ENCODE measurements at places on chromosomes 16 and 17. TPM values are rescaled to one million over a fixed set of nuclear protein-coding genes. Genes with fewer than 3 reads are reported as not detected.

The CRISPLD2 gene
- total RNA-seq: 320 TPM

The KCNG4 gene
- not detected for total RNA-seq

The UNK gene
- 35.1 TPM for total RNA-seq

The GPR179 gene
- total RNA-seq: not detected

The TPSD1 gene
- 7.1 TPM for total RNA-seq

The TNP2 gene
- not detected for total RNA-seq

The KRTAP4-1 gene
- total RNA-seq: not detected

The ITGB4 gene
- total RNA-seq: 169 TPM

- no peak overlapping the region for H3K4me3 ChIP-seq
- H3K27me3 ChIP-seq: no peaks in the 10 kb centered on the region
- peaks cover 25% of the 10 kb centered on the region for H3K4me1 ChIP-seq
- peak overlapping the region; percentile 76 for H3K27ac ChIP-seq
- no peak for DNase-seq
- H3K36me3 ChIP-seq: no peaks in the 10 kb centered on the region
Observed at GRCh38 chr17:9256751-9257629, 235.7 kb downstream of the NTN1 start.

DNA sequence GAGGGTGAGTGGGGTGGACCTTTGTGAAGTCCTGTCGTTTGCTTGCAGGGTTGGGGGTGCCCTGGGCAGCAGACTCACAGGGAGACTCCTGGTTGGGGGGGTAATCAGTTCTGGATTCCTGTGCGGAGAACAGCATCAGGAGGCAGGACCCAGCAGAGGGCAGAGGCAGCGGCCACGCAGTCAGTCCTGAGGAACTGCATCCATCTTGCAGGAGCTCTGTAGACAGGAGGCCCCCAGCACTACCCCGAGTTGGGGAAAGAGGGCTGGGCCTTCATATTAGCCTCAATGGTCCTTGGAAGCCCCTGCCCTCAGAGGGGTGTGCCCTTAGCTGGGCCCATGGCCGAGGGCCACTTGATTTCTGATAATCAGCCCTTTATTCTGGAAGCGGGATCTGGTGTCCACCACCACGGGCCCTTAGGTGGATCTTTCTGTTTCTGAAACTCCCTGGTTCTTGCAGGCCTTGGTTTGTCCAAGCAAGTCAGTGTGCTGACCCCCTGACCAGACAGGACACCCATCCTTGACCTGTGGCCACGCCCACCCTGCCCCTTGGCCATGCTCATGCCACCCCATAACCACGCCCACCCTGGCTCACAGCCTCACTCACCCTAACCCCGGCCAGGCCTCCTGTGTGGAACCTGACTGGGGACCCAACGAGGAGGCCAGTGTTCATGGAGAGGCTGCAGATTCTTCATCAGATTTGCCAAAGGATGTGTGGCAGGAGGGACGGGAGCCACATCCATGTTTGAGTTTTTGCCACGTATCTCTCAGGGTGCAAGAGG lies 73.5 kb upstream of the CBX4 start:
- no peak overlapping the region for H3K4me3 ChIP-seq
- no peaks in the 10 kb centered on the region for H3K27me3 ChIP-seq
- H3K4me1 ChIP-seq: no peaks in the 10 kb centered on the region
- H3K27ac ChIP-seq: no peak overlapping the region
- no peaks in the 10 kb centered on the region for H3K36me3 ChIP-seq

DNA sequence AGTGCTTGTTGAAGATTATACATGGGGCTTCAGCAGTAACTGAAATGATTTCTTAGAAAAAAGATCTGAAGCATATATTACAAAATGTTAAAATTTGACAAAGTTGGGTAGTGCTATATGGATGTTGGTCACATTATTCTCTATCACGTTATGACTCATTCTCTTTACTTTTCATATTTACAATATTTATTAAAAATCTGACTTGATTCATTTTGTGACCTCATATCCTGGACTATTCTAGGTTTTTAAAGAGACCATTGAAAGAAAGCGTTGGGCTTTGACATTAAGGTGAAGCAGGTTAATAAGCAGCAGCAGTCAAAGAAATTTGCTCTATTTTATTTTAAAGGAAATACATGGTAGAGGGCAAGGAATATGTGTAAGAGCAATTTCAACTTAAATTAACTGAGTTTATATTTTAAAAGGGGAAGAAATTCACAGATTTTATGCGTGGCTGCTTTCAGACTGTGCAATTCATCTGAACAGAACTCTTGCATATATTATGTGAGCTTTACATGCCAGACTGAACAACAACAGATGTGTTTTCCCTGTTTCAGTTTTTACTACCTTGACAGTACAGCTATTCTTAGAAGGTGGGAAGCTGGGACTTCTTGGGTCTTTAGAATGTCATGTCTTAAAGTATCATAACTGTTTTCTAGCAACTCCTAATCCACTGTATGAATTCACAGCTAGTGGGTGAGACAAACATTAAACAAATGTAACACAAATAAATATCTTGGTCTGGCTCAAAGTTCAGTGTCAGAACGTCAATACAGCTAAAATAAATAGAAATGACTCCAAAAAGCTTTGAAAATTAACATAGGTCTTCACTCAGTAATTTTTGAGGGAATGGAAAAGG lies 10.4 kb upstream of the FAM20A start:
- H3K4me3 ChIP-seq: no peak overlapping the region
- DNase-seq: no peak
- H3K36me3 ChIP-seq: no peaks in the 10 kb centered on the region
- H3K4me1 ChIP-seq: no peaks in the 10 kb centered on the region
- no peaks in the 10 kb centered on the region for H3K27me3 ChIP-seq

DNA sequence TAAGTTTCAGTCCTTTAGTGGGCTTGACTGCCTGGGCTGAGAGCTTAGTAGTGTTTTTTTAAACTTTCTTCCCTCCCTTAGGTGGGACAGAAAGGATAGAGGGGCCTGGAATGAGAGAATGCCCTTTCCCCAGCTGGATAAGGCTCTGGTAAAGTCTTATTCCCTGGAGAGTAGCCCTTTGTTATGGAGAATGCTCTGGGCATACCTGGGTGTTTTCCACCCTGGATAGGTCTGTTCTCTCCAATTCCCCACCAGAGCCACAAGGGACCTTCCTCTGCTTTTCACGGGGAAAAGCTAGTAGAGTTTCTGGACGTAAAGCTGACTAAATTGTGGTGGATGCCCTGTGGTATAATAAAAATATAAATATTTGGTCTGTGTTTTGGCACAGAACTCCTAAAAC lies 164.1 kb downstream of the HS3ST4 start:
- no peaks in the 10 kb centered on the region for H3K4me1 ChIP-seq
- H3K36me3 ChIP-seq: no peaks in the 10 kb centered on the region
- H3K27ac ChIP-seq: no peak overlapping the region
- H3K4me3 ChIP-seq: no peak overlapping the region
- H3K27me3 ChIP-seq: no peaks in the 10 kb centered on the region
- no peak for DNase-seq

DNA sequence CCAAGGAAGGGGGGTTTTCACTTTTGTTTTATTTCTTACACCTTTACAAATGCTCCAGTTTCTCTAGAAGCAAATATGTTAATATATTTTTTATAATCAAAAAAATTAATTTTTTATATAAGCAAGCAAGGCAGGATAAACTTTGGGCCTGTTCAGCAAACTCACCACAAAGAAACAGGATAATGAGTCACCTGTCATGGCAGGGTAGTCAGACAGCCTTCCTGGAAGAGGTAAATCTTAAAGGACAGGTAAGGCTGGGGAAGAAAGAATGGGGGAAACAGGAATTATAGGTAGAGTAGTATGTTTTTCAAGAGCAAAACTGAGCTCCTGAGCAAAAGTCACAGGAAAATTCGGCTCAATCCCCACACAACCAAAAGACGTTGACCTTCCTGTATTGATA lies 186.3 kb upstream of the SOX9 start:
- no peak overlapping the region for H3K4me3 ChIP-seq
- H3K4me1 ChIP-seq: no peaks in the 10 kb centered on the region
- H3K27me3 ChIP-seq: no peaks in the 10 kb centered on the region

DNA sequence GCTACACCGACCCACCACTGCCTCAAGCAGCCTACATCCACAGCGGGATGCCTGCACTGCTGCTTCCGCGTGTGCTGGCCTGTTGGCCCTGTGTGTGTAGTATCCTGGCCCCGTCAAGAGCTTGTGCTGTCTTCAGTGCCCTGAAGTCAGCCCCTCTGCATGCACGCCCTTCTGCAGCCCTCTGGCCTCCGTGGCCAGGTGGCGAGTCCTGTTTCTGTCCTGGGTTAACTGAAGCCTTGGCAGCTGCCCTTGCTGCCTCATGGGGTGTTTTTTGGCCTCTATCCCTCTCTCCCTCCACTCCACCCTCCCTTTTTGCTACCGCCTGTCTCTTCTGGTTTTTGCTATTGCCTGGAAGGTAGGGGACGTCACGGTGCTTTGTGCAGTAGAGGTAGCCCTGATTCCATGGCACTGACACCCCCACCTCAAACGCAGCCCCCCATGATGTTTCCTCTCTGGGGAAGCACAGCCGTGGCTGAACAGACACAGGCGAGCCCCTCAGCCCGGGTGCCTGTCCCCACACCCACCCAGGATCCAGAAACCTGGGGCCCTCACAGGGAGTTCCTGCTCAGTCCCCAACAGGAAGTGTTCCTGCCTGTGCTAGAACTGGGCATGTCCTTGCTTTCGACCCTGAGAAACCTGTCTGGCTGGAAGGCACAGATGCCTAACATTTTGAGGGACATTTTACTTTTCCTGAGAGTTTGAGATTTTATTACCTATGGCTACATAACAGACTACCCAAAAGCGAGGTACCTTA lies 18.8 kb upstream of the AMZ2 start:
- no peak overlapping the region for H3K4me3 ChIP-seq
- H3K4me1 ChIP-seq: no peaks in the 10 kb centered on the region
- no peak for DNase-seq
- no peaks in the 10 kb centered on the region for H3K27me3 ChIP-seq
- H3K36me3 ChIP-seq: no peaks in the 10 kb centered on the region

- no peaks in the 10 kb centered on the region for H3K27me3 ChIP-seq
- H3K4me1 ChIP-seq: no peaks in the 10 kb centered on the region
- no peaks in the 10 kb centered on the region for H3K36me3 ChIP-seq
- no peak overlapping the region for H3K4me3 ChIP-seq
Observed at GRCh38 chr16:65991149-65991701, 375.3 kb upstream of the CDH5 start.

DNA sequence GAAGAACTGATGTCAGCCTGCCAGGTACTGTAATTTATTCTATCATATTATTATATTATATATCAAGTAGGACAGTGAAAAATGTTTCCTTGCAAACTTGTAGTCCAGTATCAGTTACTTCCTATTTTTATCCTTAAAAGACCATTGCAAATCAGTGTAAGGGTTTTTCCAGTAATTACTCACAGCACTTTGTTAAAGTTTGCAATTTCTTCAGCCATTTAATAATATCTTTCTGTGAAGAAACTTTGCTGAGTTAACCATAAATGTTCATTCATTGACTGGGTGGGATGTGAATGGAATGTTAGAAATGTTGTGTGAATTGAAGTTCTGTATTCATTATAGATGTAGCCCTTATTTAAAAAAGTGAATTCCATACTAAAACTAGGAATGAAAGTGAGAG lies 26.7 kb downstream of the HAPSTR1 start:
- no peak for DNase-seq
- H3K36me3 ChIP-seq: no peaks in the 10 kb centered on the region
- H3K27ac ChIP-seq: no peak overlapping the region
- H3K27me3 ChIP-seq: no peaks in the 10 kb centered on the region

GRCh38 chr17:77011173-77012011 lies 129.4 kb upstream of the SEC14L1 start:
- H3K36me3 ChIP-seq: no peaks in the 10 kb centered on the region
- no peak overlapping the region for H3K27ac ChIP-seq
- no peaks in the 10 kb centered on the region for H3K4me1 ChIP-seq

DNA sequence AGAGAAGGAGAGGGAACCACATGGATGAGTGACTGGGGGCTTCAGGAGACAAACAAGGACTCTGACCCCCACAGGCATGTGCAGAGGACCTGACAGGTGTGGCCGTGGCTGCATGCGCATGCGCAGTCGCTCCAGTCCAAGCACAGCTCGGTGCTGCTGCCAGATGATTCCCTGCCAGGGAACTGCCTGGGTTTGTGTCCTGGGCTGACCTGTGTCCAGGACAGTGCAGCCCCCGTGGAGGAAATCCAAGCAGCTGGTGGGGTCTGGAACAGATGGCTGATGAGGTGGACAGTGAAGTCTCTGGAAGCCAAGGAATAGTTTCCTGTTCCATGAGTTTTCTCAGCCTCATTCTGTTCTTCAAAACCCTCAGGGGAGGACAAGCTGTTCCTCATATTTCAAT lies 27.3 kb downstream of the LASP1 start:
- peak overlapping the region; percentile 47 for H3K27ac ChIP-seq
- no peaks in the 10 kb centered on the region for H3K27me3 ChIP-seq
- no peak for DNase-seq
- peaks cover 30% of the 10 kb centered on the region for H3K36me3 ChIP-seq

DNA sequence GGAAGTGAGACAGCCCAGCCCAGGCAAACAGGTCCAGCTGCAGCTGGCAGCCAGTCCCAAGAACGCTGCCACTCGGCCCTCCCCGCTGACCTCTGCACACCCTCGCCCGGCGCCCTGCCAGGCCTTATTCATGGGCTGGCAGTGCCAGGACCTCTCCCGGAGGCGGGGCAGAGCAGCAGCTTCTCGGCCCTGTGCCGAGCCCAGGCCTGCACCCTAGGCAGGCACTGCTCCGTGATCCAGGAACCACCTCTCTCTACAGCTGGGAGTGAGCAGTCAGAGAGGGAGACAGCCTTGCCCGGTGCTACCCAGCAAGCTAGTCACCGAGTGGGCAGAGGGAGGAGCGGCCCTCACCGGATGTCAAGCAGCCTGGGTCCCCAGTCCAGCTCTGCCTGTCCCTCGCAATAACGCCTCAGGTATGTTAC lies 79.9 kb upstream of the CBX4 start:
- no peak for DNase-seq
- no peaks in the 10 kb centered on the region for H3K27me3 ChIP-seq
- H3K36me3 ChIP-seq: no peaks in the 10 kb centered on the region
- H3K4me3 ChIP-seq: no peak overlapping the region

DNA sequence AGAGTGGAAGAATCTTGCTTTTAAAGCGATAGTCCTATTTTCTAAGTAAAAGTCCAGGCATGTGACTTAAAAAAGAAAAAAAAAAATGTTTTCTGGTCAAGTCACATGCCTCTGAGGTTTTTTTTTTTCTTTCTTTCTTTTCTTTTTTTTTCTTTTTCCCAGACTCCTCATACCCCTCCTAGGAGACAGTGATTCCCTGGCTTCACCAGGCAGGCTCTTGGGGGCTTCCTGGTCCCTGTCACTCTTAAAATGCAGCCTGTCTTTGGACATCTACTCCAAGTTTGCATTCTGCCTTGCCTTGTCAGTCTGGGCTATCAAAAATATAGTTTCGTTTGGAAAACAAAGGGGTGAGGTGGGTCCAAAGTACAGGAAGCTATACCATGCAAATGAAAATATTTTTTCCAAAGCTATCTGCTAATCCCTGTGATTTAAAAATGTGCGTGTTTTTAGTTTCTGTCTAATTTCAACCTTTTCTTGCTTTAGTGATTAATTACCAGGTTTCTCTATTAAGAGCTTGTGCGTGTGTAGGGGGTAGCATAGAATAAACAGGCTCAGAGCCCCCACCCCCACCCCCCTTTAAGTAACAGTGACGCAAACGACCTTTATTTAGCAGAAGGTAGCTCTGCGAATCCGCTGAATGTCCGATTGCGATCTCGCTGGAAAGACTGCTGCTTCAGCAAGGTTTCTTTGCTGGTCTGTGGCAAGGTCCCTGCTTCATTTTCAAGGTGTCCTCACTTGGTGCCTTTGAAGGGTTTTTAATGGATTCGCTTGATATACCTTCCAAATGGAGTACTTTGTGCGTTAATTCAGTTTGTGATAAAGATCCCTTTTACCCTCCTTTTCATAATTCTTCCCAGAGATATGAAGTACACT lies 510.2 kb downstream of the WWOX start:
- no peaks in the 10 kb centered on the region for H3K36me3 ChIP-seq
- H3K4me1 ChIP-seq: peaks cover 11% of the 10 kb centered on the region
- H3K27me3 ChIP-seq: no peaks in the 10 kb centered on the region
- H3K4me3 ChIP-seq: peak overlapping the region; percentile 35

Measured in vagina (tissue), 2 donors.